ENCODE measurements at places on chromosomes 5 and 9.
A peak's percentile ranks its signal among the peaks of the same experiment; 100 is the strongest.

GRCh38 chr5:65021527-65022226, 252.9 kb downstream of the CWC27 start:
- no peak for DNase-seq

GRCh38 chr9:112446526-112446925, 40.1 kb upstream of the KIAA1958 start:
- DNase-seq = no peak

- no peak for DNase-seq
These were observed 24.2 kb downstream of the SLC1A1 start for GRCh38 chr9:4514252-4515128.

GRCh38 chr9:75152416-75152815, 64.1 kb downstream of the OSTF1 start:
- no peak for DNase-seq

- no peak for DNase-seq
These were observed 43.5 kb downstream of the FGF1 start for GRCh38 chr5:142642427-142642826.

- DNase-seq = no peak
These were observed 199.5 kb downstream of the FOXD4L6 start for GRCh38 chr9:40928803-40929487.

- no peak for DNase-seq
These were observed 27.9 kb downstream of the FOXD1 start for GRCh38 chr5:73420666-73421065.

- no peak for DNase-seq
These were observed 2.7 kb upstream of the ANP32B start for GRCh38 chr9:97980479-97980803.

DNA sequence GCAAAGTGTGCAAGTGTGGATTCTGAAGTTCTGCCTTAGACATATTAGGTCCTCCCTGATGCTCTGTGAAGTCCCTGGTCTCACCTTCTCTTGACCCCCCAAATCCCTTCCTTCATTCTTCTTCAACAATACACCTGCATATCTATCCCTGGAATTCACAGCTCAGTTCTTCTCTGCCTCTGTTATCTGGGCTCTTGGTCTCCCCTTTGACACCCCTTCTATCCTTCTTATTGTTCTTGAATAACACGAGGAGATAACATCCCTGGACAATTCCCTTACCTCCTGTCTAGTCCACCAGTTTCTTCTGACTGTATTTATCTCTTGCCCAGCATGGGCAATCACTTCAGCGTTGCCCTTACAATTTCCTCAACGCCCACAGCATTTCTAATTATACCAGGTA, 104.8 kb upstream of the ATG10 start:
- no peak for DNase-seq

DNA sequence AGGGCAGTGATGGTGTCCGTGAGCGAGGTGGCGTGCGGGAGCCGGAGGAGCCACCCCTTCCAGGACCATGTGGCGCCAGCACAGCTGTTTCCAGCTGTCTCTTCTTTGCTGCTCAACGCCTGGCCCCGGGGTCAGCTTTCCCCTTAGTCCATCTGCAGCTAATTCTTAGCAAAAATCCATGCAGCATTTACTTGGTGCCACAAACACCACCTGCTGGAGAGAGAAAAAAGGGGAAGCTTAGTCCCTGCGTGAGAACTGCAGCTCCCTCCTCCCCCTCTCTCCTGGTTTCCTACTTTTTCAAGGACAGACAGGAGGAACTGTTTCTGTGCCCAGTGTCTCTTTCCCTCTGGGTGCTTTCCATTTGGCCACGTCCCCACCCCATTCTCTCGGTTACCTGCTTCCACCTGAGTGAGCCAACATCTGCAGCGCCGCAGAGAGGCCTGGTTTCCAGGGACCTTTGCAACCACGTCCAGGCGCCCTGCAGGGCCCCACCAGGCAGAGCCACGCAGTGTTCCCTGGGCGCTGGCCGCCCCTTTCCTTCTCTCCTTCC, 3.4 kb downstream of the SLC6A19 start:
- DNase-seq = no peak

- peak; percentile 43 for DNase-seq
These were observed 66.6 kb downstream of the ZNF474 start for GRCh38 chr5:122195802-122196394.

- DNase-seq = no peak
These were observed 38.7 kb upstream of the UBTD2 start for GRCh38 chr5:172322028-172322965.

DNA sequence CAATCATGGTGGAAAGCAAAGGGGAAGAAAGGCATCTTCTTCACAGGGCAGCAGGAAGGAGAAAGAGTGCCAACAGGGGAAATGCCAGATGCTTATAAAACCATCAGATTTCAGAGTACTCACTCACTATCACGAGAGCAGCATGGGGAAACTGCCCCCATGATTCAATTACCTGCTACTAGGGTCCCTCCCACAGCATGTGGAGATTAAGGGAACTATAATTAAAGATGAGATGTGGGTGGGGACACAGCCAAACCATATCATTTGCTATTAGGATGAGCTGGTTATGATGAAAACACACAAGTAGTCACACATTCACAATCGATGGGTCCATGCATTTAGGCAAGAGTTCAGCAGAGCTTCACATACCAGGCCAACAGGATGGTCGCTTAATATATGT, 469.0 kb downstream of the PDE4D start:
- no peak for DNase-seq

- DNase-seq = no peak
These were observed 68.7 kb upstream of the CTSL start for GRCh38 chr9:87657190-87657589.

DNA sequence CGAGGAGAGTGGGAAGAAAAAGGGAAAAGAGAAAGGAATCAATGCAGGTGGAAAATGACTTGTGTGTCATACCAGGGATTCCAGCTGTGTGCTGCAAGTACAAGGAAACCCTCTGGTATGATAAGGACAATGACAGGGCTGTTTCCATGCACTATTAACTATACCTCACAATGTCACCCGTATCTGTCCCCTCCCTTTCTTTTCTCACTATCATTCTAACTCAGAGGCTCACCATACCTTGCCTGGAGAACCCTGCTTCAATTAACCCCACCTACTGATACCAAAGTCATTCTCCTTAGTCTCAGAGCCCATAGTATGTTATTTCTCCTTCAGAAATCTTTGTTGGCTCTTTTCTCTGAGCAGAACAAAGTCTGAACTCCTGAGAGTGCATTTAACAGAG, 236.2 kb upstream of the NREP start:
- DNase-seq = no peak

DNA sequence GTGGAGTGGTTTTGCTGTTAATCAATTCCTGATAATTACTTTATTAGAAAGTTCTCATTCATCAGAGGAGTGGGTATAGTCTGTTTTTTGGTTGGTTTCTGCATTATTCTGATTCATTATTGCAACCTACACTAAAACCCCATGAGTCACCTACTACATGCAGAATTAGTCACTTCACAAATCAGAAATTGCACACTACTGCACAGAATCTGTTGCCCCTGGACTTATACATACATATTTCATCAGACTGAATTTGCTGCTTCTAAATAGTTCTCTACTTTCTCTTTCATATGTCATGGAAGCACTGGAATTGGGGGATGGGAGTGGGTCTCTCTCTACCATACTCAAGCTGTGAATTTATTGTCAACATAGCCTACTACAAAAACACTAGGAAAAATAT, 585.1 kb downstream of the DNAH5 start:
- no peak for DNase-seq

GRCh38 chr5:103929338-103930013, 366.9 kb upstream of the NUDT12 start:
- DNase-seq = no peak

DNA sequence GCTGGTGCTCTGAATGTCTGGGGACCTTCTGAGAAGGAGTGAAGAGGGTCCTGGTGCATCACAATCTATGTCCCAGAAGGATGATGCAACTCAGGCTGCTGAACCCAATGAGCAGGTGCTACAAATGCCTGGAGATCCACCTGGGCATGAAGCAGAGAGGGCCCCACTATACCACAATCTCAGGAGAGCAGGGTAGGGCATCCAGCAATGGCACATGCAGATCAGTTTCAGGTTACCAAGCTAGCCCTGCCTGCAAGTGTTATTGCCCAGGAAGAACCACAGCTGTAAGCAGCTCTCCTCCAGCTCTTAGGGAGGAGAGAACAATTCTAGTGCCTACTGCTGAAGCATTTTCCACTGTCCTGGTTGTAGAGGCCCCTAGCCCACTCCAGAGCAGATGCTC, 389.2 kb upstream of the TNC start:
- DNase-seq = no peak

DNA sequence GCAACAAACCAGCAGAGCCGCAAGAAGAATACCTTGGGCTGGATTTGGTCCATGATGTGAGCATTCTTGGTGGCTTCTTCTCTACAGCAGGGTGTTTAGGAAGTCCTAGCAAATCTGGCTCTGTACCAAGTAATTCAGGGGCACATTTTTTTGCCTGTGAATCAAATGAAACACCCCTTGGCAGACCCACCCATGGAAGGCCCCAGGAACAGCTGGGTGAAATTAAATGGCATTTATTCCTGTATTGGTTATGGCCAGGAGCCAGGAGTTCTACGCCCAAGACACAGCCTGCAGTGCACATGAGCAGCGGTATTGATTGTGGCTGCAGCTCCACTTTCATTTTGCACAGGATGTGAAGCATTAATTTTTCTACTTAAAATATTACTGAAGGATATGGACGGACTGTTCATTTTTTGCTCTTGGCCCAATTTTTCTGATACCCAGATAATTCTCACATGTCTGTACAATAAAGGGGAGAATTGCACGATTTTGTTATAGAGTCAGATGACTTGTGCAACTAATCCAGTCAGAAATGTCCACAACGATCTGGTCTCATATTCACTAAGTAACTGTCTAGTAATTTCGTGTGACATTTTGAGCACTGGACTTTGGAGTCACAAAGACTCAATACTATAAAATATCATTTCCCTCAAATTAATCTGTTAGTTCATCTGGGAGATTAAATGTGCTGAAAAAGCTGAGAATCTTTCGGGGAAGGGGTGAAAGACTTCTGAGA, 120.7 kb upstream of the APC start:
- DNase-seq = no peak

DNA sequence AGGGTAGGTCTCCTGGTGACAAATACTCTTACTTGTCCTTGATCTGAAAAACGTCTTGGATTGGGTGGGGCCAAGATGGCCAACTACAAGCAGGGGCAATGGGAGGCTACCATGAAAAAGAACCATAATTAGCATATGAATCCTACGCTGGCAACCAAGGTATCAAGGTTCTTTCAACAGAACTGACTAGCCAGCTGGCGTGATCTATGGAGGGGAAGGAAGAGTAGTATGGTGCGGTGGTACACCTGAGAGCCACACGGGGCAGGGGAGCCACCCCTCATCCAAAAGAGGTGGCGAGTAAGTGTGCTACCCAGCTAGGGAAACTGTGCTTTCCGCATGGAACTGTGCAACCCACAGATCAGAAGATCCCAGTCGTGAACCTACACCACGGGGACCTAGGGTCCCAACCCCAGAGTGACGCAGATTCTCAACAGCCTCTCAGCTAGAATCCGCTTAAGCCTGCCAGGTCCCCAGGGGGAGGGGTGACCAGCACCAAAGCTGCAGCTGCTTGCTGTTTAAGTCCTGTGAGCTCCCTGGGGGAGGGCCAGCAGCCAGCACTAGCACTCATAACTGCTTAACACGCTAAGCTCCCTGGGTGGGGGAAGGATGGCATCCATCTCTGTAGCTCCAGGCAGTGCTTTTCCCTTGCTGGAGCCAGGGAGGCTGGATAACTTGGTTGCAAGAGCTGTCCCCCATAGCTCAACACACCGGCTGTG, 334.8 kb downstream of the FBXL17 start:
- DNase-seq = no peak

- DNase-seq = no peak
These were observed 52.5 kb upstream of the PTGS1 start for GRCh38 chr9:122318284-122318683.

GRCh38 chr5:105088961-105089360, 1526.4 kb upstream of the NUDT12 start:
- no peak for DNase-seq

DNA sequence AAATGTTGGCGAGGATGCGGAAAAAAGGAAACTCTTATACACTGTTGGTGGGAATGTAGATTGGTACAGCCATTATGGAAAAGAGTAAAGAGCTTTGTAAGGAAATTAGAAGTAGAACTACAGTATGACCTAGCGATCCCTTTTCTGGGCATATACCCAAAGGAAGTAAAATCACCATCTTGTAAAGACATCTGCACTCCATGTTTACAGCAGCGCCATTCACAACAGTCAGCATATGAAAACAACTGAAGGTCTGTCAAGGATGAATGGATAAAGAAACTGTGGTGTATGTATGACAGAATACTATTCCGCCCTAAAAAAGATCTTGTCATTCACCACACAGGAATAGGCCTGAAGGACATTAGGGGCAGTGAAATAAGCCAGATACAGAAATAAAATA, 27.7 kb upstream of the SLC25A51 start:
- DNase-seq = no peak

DNA sequence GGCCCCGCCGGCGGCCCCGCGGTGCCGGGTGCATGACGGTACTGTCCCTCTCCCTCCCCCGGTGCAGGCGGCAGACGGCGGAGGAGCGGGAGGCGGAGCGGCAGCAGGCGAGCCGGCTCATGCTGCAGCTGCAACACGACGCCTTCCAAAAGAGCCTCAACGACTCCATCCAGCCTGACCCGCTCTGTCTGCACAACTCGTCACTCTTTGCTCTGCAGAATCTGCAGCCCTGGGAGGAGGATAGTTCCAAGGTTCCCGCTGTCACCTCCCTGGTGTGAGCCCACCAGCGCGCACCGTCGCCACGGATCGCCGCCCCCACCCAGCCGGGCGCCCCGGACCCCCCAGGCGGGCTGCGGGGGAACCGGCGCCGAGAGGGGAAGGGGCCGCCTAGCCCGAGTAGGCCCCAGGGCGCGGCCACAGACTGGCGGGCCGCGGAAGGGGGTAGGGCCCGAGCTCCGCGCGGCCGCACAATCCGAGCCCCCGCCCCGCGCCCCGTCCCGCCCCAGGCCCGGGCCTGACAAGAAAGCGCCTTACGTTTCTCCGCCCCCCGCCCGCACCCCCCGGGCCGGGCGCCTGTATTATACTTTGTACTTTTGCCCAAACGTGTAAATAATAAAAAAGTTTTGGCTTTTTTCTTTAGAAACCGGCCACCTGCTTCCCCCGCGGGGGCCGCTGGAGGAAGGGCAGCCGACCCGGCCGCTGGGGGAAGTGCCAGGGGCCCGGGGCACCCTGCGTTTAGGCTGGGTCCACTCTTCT, 2.5 kb downstream of the TLX3 start:
- no peak for DNase-seq

DNA sequence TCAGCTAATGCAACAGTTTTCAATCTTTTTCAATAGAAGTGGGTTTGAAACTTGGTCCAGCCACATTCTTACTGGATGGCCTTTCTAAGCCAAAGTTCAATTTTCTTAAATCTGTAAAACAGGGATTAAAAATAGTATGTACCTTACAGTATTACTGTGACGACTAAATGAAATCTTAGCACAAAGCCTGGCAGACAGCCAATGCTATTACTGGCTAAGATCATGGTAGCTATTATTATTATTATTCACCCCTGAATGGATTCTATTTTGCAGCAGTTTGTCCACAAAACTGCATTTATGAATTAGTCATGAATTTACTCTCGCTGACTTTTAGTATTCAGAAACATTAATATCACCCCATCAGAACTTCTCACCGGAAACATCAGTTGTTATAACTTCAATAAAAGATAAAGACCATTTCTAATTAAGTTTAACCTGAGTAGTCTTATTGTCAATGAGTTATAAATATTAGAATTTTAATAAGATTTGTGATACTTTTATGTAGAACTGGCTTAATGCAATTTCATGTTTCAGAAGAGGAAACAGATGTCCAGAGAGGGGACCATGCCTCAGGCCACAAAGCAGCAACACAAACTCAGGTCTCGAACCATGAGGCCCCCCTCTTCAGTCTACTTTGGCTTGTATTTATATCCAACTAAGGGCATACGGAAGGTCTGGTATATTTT, 468.2 kb downstream of the ARHGEF28 start:
- no peak for DNase-seq
